ENCODE measurements at places on chromosomes 16 and 17.

DNA sequence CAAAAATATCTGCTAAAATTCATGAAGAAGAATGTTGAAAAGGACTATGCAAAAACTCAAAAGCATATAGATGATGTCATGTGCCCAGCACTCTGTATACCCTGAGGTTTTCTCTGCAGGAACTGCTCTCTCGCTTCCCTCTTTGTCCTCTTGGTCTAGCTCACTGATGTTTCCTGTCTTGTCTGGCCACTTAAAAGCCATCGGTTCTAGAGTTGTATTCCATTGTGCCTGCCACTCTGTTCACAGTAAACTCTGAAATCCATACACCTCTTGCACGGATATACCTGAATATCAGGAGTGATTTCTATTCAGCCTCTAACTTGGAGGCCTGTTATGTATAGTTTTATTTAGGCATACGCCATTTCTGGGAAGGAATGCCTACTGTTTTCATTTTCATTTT, 101.0 kb upstream of the CNTNAP4 start:
- no peak for DNase-seq

DNA sequence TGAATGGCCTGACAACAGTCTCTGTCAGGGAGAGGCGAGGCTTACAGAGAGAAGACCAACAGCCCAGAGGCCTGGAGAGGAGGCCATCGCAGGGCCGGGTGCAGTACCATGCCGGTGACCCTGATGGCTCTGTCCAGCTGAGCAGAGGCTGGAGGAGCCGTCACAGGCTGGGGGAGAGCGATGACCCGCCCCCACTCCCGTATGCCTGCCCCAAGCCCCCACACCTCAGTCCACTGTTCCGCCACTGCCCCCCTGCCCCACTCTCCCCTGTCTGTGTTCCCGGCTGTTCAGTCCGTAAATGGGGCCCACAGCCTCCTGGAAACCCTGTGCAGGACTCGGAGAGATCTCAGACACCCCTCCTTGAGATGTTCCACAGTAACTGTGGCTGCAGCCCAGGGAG, 12.8 kb upstream of the FAM83G start:
- no peak for DNase-seq

GRCh38 chr17:48882272-48882671, 10.3 kb upstream of the ATP5MC1 start:
- no peak for DNase-seq

DNA sequence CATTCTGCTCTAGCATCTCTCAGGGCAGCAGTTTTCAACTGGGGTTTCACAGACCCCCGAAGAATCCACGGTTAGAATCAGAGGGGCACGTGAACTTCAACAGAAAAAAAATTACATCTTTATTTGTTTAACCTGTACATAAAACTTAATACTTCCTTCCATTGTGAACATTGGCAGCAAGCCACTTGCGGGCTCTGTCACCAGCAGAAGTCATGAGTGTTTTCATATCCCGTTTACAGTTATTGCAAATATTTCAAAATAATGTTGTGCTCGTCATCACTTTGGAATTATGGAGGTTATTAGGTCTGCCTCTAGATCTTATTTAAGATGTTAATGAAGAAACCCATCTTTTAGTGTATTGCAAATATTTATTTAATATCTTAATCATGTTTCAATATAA, 109.8 kb downstream of the SDR42E1 start:
- DNase-seq = no peak

DNA sequence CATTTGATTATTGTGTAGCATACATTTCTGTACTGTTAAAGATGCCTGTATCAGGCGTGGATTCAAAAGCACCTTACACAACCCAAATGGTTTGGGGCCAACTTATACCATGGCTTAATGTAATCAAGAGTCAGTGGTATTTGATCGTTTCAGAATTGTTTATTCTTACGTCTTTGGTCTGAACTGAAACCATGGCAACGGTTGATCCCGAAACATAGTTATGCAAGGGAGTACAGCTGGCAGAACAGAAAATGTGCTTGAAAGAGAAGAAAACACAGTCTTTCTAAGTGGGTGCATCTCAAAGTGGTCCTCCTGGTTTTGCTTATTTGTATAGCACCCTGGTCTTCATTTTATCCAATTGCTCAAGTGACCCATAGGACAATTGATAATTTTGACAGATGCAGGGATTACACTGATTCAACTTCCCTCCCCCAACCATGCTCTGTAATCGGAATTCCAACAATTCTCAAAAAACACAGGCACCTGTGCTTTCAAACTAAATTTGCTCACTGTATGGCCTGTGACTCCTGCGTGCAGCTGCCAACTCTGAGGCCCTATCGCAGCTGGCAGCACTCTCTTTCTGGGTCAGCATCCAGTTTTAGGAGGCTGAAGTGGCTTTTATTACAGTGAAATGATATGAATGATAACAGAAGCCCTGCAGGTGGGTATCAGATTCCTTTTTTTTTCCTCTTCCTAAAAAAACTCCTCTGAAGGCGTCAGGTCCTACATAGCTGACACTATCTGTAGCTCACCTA, 77.0 kb upstream of the AXIN2 start:
- no peak for DNase-seq

DNA sequence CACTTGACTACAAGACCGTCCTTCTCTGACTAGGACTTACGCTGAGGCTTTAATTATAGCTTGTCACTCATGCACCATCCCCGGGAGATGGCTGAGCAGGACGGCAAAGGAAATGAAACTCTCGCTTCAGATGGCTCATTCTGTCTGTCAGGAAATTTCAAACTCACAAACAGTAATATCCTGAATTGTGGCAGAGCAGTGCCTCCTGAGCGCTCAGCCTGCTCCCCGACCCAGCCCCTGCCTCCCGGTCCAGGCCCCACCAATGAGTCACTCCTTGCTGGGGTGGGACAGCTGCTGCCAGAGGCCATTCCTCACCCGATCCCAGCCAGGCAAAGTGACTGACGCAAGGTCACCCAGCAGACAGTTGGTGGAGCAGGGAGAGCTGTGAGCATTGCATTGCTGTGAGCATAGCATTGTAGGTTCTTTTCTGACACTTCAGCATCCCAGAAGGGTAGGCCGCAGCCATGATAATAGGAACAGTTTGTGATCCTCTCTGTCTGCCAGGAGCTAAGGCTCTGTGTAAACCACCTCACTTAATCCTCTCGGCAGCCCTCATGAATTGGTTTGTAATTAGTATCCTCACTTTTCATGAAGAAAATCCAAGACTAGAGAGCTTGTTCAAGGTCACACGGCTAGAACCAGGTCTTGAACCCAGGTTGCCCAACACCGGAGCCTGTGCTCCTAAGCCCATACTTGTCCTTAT, 20.9 kb downstream of the CCDC182 start:
- no peak for DNase-seq

- DNase-seq = no peak
Observed at GRCh38 chr17:41382394-41382793, 288 bp upstream of the KRT34 start.

DNA sequence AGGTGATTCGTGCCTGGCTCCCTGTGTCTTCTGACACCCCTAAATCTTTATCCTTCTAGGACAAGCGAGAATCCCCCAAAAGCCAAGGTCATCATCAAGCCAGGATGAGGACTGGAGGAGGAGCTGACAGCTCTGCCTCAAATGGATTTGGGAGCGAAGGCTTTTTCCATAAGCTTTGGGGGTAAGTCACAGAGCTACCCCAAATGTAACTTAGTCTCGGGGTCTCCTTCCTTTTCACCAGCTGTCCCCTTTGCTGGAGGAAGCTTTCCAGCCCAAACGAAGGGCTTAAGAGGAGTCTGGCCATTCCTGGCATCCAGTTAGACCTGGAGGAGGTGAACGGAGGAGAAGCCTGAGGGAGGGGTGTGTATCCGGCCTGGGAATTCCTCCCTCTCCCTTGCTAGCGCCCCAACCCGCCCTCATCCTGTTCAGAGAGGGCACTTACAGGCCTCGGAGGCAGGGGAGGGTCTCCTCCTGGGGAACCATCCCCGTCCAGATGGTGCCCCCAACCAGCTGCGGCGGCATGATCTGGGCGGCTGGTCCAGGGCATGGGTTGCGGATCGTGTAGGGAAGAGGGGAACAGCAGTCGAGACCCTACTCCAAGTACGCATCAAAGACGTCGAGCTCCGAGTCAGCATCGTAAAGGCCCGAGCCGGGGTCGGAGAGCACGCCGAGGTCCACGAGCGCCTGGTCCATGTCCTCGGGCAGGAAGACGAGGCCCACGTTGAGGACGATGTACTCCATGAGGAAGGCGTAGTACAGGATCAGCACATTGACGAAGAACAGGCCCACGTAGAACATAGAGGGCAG, 938 bp downstream of the DEXI start:
- no peak for DNase-seq
